ENCODE measurements at places on chromosomes 1 and 21. TPM values are rescaled to one million over a fixed set of nuclear protein-coding genes. Genes with fewer than 3 reads are reported as not detected.

DRAXIN gene
- not detected for polyA plus RNA-seq

TNFRSF18 gene
- 0.24 TPM for polyA plus RNA-seq

TMEM201 gene
- 14.7 TPM for polyA plus RNA-seq

MSH4 gene
- 0.12 TPM for polyA plus RNA-seq

TTC39A gene
- 0.23 TPM for polyA plus RNA-seq

CELA3B gene
- not detected for polyA plus RNA-seq

MAP3K21 gene
- polyA plus RNA-seq = 0.65 TPM

CENPS gene
- polyA plus RNA-seq = 36.0 TPM

SLC26A9 gene
- polyA plus RNA-seq = not detected

LDLRAP1 gene
- polyA plus RNA-seq = 25.7 TPM

CCT3 gene
- 475 TPM for polyA plus RNA-seq

B3GALT5 gene
- not detected for polyA plus RNA-seq

EDARADD gene
- polyA plus RNA-seq = 21.5 TPM

TMEM125 gene
- polyA plus RNA-seq = not detected

OR2T4 gene
- not detected for polyA plus RNA-seq

TRIM67 gene
- polyA plus RNA-seq = 0.60 TPM

FCRL4 gene
- polyA plus RNA-seq = not detected

DDR2 gene
- polyA plus RNA-seq = 0.57 TPM

ATP1A2 gene
- polyA plus RNA-seq = not detected

TRIM45 gene
- polyA plus RNA-seq = 5.1 TPM

NR1I3 gene
- polyA plus RNA-seq = not detected

GNB1 gene
- polyA plus RNA-seq = 147 TPM

PTPRC gene
- polyA plus RNA-seq = 51.1 TPM

LRRC7 gene
- 0.62 TPM for polyA plus RNA-seq

PLEKHA6 gene
- 0.01 TPM for polyA plus RNA-seq

EPHA10 gene
- polyA plus RNA-seq = not detected

SPATA17 gene
- polyA plus RNA-seq = not detected

TTC3 gene
- 43.8 TPM for polyA plus RNA-seq

AMIGO1 gene
- 0.71 TPM for polyA plus RNA-seq

KIAA1614 gene
- polyA plus RNA-seq = 0.17 TPM

PHLDA3 gene
- polyA plus RNA-seq = not detected

RPS8 gene
- polyA plus RNA-seq = 3,694 TPM

NUF2 gene
- polyA plus RNA-seq = 75.0 TPM

PCBP3 gene
- not detected for polyA plus RNA-seq

NUDT4B gene
- 29.5 TPM for polyA plus RNA-seq
